ENCODE measurements at places on chromosomes 2 and 18.

- no peak for DNase-seq
Observed at GRCh38 chr2:160271171-160272086, 71.4 kb upstream of the ITGB6 start.

DNA sequence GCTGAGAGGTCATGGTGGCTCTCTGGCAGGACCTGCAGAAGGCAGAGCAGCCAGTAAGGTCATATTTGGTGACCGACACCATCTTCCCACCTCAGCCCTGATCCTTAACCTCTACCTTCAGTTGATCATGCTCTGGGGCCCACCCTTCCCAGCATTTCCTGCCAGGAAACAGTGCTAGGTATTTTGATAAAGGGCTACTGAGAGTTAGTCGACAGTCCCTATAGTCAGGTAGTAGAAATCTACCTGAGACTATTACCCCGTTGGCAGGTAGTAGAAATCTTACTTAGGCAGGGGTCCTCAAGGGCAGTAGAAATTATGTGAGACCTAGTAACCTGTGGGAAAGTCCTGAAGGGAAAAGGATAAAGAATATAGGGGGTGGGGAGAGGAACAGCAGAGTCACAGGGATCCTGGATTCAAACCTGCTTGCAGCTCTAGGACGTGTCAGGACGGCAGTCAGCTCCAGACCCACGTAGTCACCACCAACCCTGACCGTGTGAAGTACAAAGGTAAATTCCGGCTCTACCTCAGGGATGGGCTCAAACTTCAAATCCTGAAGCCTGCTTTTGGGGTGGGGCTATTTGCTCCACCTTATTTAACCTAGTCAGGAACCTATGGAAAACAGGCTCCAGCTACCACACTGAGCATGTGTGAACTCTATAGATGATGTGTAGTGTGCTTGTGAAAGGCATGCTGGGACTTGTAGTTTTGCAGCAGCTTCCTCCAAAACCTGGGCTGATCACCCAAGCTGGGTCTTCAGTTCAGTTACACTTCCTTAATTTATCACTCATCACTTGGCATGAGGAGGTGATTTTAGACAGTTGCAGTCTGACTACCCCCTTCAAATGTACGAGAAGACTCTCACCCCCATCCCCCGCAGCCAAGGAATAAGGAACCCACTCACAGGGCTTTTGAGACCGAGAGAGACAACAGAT lies at the start of gene DQX1:
TSS of gene DQX1 (minus strand) at position 515 of the 932 bp plus-strand sequence. CDS start at position 13, 502 bp downstream.
- DNase-seq, result peak; percentile 55

- no peak for DNase-seq
Observed at GRCh38 chr2:222851956-222852617, 8.7 kb upstream of the ACSL3 start.

GRCh38 chr2:85733121-85733960 lies 20.4 kb upstream of the ATOH8 start:
- DNase-seq, result peak; percentile 54

DNA sequence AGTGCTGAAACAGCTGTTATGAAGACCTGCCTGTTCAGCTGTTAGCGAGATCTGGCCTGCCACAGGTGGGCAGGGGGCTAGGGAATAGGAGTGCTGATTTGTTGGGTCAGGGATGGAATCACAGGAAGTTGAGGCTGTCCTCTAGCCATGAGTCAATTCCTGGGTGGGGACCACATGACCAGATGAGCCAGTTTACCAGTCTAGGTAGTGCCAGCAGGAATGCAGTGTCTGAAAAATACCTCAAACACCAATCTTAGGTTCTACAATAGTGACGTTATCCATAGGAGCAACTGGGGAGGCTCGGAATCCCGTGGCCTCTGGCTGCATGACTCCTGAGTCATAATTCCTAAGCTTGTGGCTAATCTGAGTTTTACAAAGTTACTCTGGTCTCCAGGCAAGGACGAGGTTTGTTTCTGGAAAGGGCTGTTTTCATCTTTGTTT lies 44.9 kb downstream of the DYSF start:
- no peak for DNase-seq

GRCh38 chr2:173043897-173044519 lies 31.6 kb upstream of the MAP3K20 start:
- no peak for DNase-seq

DNA sequence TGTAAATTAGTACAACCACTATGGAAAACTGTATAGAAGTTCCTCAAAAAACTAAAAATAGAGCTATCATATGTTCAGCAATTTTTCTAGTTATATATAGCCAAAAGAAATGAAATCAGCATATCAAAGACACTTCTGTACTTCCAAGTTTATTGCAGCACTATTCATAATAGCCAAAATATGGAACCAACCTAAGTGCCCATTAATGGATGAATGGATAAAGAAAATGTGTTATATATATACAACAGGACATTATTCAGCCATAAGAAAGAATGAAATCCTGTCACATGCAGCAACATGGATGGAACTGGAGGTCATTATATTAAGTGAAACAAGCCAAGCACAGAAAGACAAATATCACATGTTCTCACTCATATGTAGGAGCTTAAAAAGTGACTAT lies 112.6 kb downstream of the MDH1 start:
- no peak for DNase-seq

GRCh38 chr18:62332431-62332830 lies 7.3 kb downstream of the TNFRSF11A start:
- DNase-seq, result no peak

DNA sequence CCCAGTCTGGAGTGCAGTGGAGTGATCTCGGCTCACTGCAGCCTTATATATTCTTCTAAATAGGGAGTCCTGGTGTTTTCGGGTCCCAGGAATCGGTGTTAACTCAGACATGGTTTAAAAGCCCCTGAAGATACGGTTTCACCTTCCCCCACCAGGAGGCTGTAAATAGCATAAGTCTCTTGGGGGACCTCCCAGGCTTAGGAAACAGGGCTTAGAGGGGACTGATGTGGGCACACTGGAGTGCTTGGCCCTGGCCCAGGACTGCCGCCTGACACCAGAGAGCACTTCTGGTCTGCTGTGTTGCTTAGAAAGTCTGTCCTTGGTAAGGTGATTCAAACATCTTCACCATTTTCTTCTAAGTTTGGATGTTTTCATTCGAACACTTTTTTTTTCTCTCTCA lies 39.7 kb upstream of the MAP4K4 start:
- DNase-seq, result no peak

- DNase-seq, result no peak
Observed at GRCh38 chr2:197238043-197238365, 72.6 kb downstream of the ANKRD44 start.
